ENCODE measurements at places on chromosomes 1 and 21. TPM values are rescaled to one million over a fixed set of nuclear protein-coding genes. Genes with fewer than 3 reads are reported as not detected.

CCSAP gene
- 3.6 TPM for total RNA-seq

PDZK1IP1 gene
- total RNA-seq = not detected

LCE1C gene
- not detected for total RNA-seq

GJA8 gene
- total RNA-seq = not detected

AMPD1 gene
- total RNA-seq = not detected

CD5L gene
- not detected for total RNA-seq

SPTA1 gene
- total RNA-seq = not detected

KRTAP24-1 gene
- not detected for total RNA-seq

CCDC190 gene
- total RNA-seq = 2.2 TPM

LEPROT gene
- 54.2 TPM for total RNA-seq

Measured in glomerular endothelial cell (primary cell).